ENCODE measurements at places on chromosomes 13 and 19. TPM values are rescaled to one million over a fixed set of nuclear protein-coding genes. Genes with fewer than 3 reads are reported as not detected.

GRCh38 chr13:79780240-79780639 lies 299.3 kb downstream of the NDFIP2 start:
- peaks cover 9% of the 10 kb centered on the region for H3K4me1 ChIP-seq
- no peak for DNase-seq
- no peaks in the 10 kb centered on the region for H3K27me3 ChIP-seq
- H3K36me3 ChIP-seq = no peaks in the 10 kb centered on the region
- no peak overlapping the region for H3K27ac ChIP-seq

- peaks cover 12% of the 10 kb centered on the region for H3K36me3 ChIP-seq
- no peak overlapping the region for H3K27ac ChIP-seq
- peak overlapping the region; percentile 57 for H3K4me3 ChIP-seq
- no peaks in the 10 kb centered on the region for H3K27me3 ChIP-seq
Observed at GRCh38 chr13:38348861-38349389, 726 bp upstream of the UFM1 start.

GRCh38 chr13:114119196-114119595 lies 13.2 kb downstream of the RASA3 start:
- no peak overlapping the region for H3K27ac ChIP-seq
- no peaks in the 10 kb centered on the region for H3K27me3 ChIP-seq
- H3K4me1 ChIP-seq = peaks cover 7% of the 10 kb centered on the region
- peak overlapping the region; percentile 19 for H3K4me3 ChIP-seq

DNA sequence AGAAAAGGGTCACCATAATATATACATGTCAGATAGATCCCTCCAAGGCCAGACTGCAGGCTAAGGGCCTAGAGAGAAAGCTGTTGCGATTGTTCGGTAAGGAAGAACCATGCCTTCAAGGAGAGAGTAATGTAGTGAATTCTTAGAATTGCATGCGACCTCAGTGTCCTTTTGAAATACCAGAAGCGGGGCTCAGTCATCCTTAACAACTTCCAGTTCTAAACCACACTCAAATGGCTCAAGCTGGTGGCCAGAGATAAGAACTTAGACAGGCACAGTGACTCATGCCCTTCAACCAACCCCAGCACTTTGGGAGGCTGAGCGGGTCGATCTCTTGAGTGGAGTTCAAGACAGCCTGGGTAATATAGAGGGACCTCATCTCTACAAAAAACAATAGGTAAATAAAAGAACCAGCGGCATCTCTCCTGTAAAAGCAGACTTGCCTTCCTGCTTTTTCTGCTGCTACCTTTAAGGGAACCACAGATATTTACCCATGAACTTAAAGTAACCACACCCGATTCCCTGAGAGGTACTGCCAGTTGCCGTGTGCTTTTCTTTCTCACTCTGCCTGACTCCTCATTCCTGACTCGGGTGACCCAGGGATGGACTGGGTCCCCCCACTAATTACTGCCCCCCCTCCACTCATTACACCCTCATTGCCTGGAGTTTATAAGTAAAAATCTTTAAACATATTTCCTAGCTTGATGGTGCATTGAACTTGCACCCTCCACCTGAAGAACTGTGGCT lies 15.4 kb upstream of the SIGLEC6 start:
- no peaks in the 10 kb centered on the region for H3K27me3 ChIP-seq
- no peak overlapping the region for H3K4me3 ChIP-seq
- DNase-seq = no peak
- H3K36me3 ChIP-seq = no peaks in the 10 kb centered on the region
- no peak overlapping the region for H3K27ac ChIP-seq

DNA sequence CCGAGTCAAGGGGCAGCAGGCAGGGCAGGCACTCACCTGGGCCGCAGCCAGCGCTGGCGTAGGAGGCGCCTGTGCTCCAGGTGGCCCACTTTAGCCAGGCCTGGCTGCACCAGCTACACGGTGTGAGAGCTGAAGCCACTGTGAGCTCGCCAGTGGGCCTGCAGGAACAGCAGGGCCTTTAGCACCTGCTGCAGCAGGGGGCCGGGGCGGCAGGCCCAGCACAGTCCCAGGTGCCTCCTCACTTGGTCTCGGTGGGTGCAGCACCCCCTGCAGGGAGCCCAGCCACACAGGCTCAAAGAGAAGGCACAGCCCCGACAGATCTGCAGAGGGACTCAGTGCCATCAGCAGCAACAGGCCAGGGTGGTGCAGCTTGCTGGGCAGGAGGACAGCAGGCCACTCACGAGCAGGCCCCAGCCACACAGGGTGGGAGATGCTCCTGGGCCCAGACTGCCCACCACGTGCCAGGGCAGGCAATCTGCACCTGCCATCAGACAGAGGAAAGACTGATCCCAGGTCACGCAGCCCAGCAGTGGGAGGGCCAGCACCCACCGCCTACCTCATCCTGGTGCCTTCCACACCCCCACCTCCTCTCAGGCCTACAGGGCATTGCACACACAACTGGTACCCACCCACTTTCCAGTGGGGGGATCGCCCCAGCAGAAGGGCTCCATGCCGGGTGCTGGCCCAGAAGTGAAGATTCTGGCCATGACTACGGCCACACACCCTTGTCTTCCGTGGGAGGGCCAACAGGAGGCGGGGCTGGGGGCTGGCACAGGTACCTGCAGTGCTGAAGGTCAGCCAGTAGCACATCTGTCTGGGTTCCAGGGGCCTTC lies 15.8 kb downstream of the ARHGAP33 start:
- H3K36me3 ChIP-seq = no peaks in the 10 kb centered on the region
- peaks cover 6% of the 10 kb centered on the region for H3K4me1 ChIP-seq
- H3K4me3 ChIP-seq = no peak overlapping the region
- no peak for DNase-seq
- H3K27me3 ChIP-seq = peaks cover 4% of the 10 kb centered on the region

Gene CD37
- not detected for total RNA-seq

GRCh38 chr19:55437410-55437809 lies 5.7 kb downstream of the SHISA7 start:
- peaks cover 42% of the 10 kb centered on the region for H3K27me3 ChIP-seq
- H3K27ac ChIP-seq = no peak overlapping the region
- H3K4me3 ChIP-seq = no peak overlapping the region
- peaks cover 6% of the 10 kb centered on the region for H3K4me1 ChIP-seq

Gene DOCK9
- total RNA-seq = 31.5 TPM
